ENCODE measurements at places on chromosomes 2 and 18.
A peak's percentile ranks its signal among the peaks of the same experiment; 100 is the strongest.

DNA sequence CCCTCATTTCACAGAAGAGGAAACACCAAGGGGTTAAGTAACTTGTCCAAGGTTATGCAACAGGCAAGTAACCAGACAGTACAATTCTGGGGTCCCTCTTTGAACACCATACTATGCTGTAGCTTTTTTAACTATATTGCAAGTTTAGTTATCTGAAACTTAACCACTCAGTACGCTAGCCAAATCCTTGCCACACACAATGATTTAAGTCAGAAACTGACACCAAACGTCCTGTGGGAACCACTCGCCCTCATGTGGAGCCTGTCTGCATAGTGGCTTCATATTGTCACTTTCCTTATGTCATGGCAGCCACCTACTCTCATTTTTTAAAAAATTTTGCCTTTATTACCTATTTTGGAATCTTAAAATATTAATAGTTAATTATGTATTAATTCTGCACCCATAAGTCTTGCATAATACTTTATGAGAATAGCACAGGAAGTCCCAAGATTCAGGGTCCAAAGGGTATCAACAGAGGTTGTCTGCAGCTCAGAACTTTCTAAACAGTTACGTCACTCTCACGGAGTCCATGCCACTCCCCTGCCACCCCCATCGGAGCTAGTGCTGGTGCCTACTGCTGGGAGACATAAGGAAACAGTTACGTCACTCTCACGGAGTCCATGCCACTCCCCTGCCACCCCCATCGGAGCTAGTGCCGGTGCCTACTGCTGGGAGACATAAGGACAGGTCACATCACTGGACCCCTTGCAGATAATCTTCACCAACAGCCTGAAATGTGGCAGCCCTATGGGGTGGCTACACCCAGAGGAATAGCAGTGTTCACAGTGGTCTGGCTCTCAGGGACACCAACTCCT is 99.0 kb downstream of the L3MBTL4 start:
- DNase-seq = no peak

DNA sequence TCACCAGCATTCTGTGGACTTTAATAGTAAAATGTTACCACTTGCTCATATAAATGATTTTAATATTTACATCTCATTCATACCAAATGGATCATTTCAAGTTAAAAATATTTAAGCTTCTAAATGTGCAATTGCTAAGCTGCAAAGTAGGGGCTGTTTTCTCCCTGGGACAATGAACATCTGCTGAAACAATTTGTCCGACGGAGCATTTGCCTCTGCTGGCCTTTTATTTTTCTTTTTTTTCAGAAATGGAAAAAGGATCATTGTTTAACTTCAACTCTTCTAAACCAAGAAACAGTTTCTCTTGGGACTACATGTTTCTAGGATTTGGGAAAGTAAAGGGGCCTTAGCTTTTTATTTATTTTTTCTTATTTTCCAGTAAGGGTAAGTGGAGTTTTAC is 43.8 kb upstream of the ITPRID2 start:
- no peak for DNase-seq

GRCh38 chr2:32479993-32480392 is 123.2 kb downstream of the BIRC6 start:
- no peak for DNase-seq

GRCh38 chr2:209145941-209146681 is 277.7 kb upstream of the MAP2 start:
- DNase-seq = no peak

- DNase-seq = no peak
These were observed 45.4 kb upstream of the ANKRD62 start for GRCh38 chr18:12048010-12048826.

- DNase-seq = no peak
These were observed 593 bp downstream of the ZNF514 start for GRCh38 chr2:95158891-95159619.

- no peak for DNase-seq
These were observed 172.6 kb upstream of the STON1 start for GRCh38 chr2:48357351-48357750.

DNA sequence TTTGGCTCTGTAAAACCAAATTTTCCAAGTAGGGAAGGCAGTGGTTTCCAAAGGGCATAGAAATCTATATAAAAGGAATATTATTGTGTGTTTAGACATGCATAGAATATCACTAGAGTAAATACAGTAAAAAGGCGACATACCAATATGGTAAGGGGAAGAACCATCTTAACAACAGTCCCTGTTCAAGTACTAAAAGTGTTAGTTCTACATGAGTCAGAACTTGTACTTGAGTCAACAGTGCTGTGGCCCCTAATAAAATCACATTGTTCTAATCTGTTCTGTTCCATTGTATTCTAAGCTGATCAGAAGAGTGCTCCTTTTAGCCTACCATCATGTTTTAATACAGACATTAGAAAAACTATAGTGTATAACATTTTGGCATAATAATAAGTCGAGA is 36.1 kb upstream of the TNFRSF11A start:
- DNase-seq = no peak

GRCh38 chr2:6443061-6443823 is 422.5 kb downstream of the CMPK2 start:
- no peak for DNase-seq

DNA sequence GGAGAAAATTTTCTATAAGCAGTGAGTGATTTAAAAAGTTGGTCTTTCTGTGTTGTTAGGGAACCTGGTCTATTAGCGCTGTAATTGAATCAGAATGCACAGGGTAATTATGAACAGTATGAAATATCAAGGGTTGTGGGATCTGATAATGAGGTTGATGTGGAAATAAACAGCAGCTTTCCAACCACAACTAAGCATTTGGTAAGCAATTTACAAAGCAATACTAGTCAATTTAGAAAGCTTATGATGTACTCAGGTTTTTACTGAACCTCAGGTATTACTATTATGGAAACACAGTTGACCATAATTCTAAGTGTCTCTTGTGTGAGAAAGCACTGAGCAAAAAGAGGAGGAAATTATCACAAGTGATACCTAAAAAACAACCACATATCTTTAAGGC is 11.0 kb upstream of the SMCHD1 start:
- no peak for DNase-seq

DNA sequence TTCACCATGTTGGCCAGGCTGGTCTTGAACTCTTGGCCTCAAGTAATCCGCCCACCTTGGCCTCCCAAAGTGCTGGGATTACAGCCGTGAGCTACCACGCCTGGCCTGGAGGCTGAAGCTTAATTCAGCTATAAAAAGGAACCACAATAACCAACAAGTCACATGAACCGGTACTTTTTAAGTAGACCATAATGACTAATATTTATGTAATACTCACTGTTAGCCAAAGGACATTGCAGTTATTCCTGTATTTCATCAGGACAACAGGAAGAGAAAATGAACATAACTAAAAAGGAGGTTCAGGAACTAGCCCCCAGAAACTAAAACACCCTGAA is 49.0 kb upstream of the TMEM87B start:
- peak; percentile 52 for DNase-seq

DNA sequence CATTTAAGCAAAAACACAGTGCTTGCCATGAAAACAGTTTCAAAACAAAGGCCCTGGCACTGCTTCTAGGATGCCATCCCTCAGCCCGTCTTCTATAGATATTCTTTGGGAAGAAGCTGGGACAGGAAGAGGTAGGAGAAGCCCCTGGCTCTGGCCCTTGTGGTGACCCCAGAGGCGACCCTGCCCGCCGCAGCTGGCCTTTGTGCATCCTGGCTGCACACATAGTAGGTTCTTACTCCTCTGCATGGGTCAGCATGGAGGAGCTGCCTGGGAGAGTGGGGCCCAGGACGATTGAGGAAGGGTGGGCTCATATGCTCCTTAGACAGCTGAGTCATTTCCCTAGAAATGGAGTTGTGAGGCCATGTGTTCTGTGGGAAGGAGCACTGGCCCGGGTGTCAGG is 44.4 kb upstream of the OTOF start:
- DNase-seq = no peak

GRCh38 chr2:219707496-219708285 is 80.3 kb downstream of the SLC4A3 start:
- no peak for DNase-seq

GRCh38 chr2:128547667-128548066 is 229.0 kb upstream of the HS6ST1 start:
- no peak for DNase-seq

- DNase-seq = no peak
These were observed 223.8 kb upstream of the LRATD1 start for GRCh38 chr2:14408695-14409094.

- DNase-seq = no peak
These were observed 12.5 kb downstream of the ZC3H8 start for GRCh38 chr2:112242384-112242783.

DNA sequence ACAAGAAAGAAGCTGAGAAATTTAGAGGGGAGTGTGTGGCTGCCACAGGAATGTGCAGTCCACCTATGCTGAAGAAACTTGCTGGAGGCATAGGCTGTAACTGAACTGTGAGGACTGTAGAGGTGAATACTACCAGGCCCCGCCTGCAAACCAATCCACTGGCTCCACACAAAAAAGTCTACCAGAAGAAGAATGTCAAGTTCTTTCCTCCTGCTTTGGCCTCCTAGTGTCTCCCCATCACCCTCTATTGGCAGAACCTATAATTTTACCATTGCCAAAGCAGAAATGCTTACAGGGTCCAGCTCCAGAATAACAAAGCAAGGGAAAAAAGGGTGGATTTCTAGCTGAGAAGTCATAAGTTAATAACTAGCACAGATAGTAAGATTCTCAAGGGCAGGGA is 5.9 kb upstream of the ATP5MC3 start:
- DNase-seq = no peak

- no peak for DNase-seq
These were observed 91.9 kb upstream of the KLHL29 start for GRCh38 chr2:23293063-23293462.

DNA sequence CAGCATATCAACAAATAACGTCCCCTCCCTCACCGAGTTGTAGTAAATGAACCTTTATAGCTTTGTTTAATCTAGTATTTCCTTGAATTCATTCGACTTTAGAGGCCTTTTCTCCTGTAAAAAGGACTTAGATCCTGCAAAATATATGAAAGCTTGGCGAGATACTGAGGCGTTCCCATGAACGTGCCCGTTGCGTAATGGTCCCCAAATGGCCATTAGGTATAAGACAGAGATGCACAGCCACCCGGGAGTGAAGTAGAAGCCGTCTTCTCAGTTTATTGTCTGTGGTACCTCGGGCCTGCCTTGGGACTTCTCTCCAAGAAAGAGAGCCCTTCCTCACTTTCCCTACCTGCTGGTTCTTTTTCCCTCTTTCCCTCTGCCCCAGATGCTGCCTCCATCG is 310.6 kb downstream of the CELF4 start:
- no peak for DNase-seq

- no peak for DNase-seq
These were observed 10.1 kb downstream of the CASP8 start for GRCh38 chr2:201270293-201271001.
